ENCODE measurements at places on chromosomes 4 and X. TPM values are rescaled to one million over a fixed set of nuclear protein-coding genes. Genes with fewer than 3 reads are reported as not detected.

PDGFC gene
- polyA plus RNA-seq, result 36.8 TPM

- peak; percentile 49 for DNase-seq
Observed at GRCh38 chrX:72714478-72714916, 391 bp upstream of the PHKA1 start.

- no peak for DNase-seq
Observed at GRCh38 chr4:71749008-71749594, 34.8 kb downstream of the GC start.

AWAT2 gene
- polyA plus RNA-seq, result not detected

- DNase-seq, result no peak
Observed at GRCh38 chrX:41827886-41828285, 95.5 kb downstream of the CASK start.

AKAP4 gene
- polyA plus RNA-seq, result 0.64 TPM

- DNase-seq, result peak; percentile 16
Observed at GRCh38 chr4:15003401-15003890, 1.2 kb downstream of the CPEB2 start.

DNA sequence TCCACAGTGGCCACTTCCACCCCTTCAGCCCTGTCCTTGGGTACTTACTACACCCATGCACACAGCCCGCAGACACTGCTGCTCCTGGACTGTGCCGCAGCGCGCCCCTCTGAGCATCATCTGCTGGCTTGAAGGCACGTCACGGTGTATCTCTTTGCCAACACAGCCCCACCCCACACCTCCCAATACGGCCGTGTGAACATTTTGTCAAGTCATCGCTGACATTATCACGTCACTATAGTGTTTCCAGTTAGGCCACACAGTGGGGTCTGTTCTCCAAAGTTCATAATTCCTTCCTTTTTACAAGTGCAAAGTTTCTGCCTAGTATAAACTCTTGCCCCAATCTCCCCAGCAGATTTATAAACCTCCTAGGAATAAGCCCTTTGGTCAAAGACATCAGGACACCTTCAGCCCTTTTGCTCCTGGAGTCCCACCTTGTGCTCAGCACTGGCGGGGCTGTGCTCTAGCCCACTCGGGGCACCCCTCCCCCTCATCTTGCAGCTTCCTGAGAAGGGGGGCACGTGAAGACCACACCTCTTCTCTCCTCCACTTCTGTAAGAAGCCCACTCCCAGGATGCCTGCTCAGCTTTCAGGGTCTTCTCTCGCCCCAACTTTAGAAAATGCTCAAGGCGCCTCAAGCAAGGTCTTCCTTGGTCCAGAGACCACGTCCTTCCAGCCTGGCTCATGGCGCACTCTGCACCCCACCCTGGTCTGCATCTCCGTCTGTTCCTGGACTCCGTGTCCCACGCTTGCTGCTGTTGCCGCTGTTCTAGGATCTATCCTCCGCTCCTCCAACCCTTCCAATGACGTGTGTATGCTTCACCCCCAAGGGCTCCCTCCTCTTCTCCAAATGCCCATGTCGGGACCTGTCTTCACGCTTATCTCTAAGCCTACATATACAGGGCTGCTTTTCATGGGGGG lies 7.2 kb downstream of the FAM53A start:
- no peak for DNase-seq

EPHA5 gene
- 0.42 TPM for polyA plus RNA-seq

- DNase-seq, result no peak
Observed at GRCh38 chr4:15368856-15369255, 59.0 kb upstream of the C1QTNF7 start.

VCX3B gene
- polyA plus RNA-seq, result not detected
